ENCODE measurements at places on chromosomes 7 and 10.

DNA sequence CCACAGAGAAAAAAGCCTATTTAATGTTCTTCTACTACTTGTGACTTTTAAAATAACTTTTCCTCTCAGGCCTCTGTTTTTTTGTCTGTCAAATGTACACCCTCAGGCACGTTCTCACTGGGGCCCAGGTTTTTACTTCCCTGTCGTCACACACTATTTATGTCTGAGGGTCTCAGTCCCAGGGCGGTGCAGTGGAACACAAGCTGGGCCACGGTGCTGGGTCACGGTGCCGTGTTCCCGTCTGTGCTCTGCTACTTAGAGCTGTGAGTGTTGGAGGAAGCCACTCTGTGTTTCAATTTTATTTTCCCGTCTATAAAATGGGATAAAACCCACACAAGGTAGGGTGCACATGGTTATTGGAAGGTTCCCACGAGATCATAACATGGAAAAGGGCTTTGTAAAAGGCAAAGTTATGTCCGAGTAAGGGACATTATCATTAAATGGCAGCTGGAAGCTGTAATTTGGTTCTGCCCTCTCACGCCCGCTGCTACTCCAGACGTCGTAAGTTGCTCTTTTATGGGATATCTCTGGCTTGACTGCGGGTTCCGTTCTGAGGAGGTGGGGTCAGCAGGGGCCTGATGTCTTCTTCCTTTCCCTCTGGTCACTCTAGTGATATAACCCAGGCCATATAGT is 25.2 kb downstream of the ZNF775 start:
- no peak for DNase-seq

- no peak for DNase-seq
These were observed 51.4 kb upstream of the PFKFB3 start for GRCh38 chr10:6151087-6151977.

- no peak for DNase-seq
These were observed 181.5 kb upstream of the AOAH start for GRCh38 chr7:36905841-36906240.

GRCh38 chr10:122301055-122301810 is 30.1 kb downstream of the BTBD16 start:
- no peak for DNase-seq

- DNase-seq: no peak
These were observed 45.1 kb downstream of the SLC25A40 start for GRCh38 chr7:87831097-87831496.

DNA sequence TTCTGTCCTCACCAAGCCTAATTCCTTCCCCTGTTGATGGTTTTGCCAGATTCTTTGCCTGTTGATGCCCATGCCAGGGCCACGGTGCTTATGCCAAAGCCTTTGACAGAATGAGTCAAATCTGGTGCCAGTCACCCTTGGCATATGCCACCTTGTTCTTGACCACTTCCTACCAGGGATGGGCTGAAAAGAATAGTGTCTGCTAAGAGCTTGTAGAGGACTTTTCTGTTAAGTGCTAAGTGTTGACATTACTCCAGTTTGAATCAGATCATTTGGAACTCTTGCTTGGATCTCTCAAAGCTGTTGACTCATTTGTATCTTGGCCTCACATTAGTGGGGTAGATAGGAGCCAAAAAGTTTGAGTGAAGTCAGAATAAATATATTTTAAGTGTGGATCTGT is 661.2 kb downstream of the AUTS2 start:
- no peak for DNase-seq

GRCh38 chr10:89621438-89621837 is 23.6 kb downstream of the PANK1 start:
- DNase-seq: no peak
